ENCODE measurements at places on chromosomes 13 and 19.
A peak's percentile ranks its signal among the peaks of the same experiment; 100 is the strongest.

- DNase-seq, result no peak
Observed at GRCh38 chr13:45926741-45927140, 75.2 kb upstream of the SIAH3 start.

- DNase-seq, result no peak
Observed at GRCh38 chr19:8262431-8262830, 45.7 kb downstream of the CD320 start.

- no peak for DNase-seq
Observed at GRCh38 chr19:19749117-19749907, 16.4 kb upstream of the ZNF14 start.

GRCh38 chr13:43113603-43114002 lies 90.2 kb downstream of the DNAJC15 start:
- peak; percentile 46 for DNase-seq

GRCh38 chr13:101706651-101707050 lies 254.2 kb downstream of the ITGBL1 start:
- peak; percentile 79 for DNase-seq

All from astrocyte of the hippocampus (primary cell).